ENCODE measurements at places on chromosomes 7 and 10.

DNA sequence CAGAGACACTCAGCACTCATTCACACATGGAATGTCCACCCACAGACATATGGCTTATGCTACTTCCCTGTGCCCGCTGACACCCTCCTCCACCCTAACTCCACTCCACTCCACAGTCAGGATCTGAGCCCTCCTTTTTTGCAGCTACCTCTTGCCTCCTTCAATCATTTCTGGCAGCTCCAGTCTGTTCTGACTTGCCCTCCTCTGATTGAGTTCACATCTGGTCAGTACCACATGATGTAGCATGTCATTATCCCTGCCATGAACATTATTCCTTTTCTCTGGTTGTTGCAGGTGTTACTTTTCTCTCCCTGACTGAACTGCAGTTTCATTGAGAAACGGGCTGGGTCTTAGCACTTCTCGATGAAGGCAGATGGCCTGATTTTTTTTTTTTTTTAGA, 130.1 kb upstream of the EGR2 start:
- no peak for DNase-seq

DNA sequence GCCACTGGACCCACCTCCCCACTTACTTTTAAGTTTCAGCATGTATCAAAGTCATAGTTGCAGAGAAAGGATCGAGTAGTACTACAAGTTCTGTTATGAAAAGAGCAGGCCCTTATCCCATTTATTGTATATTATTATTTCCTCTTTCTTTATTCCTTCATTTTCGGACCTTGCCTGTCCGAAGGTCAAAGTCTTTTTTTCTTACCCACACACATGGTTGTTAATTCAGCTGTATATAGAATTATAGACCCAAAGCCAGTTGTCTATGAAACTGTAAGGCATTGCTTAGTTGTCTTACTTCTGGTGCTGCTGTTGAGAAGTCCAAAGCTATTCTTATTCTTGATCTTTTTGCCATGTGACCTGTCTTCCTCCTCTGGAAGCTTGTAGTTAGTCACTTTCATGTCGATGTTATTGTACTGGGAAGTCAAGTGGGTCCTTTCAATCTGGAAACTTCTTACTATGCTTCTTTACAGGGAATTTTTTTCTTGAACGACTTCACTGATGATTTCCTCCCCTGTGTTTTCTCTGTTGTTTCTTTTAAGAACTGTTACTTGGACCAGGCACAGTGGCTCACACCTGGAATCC, 8.3 kb downstream of the NUDT5 start:
- DNase-seq = no peak

DNA sequence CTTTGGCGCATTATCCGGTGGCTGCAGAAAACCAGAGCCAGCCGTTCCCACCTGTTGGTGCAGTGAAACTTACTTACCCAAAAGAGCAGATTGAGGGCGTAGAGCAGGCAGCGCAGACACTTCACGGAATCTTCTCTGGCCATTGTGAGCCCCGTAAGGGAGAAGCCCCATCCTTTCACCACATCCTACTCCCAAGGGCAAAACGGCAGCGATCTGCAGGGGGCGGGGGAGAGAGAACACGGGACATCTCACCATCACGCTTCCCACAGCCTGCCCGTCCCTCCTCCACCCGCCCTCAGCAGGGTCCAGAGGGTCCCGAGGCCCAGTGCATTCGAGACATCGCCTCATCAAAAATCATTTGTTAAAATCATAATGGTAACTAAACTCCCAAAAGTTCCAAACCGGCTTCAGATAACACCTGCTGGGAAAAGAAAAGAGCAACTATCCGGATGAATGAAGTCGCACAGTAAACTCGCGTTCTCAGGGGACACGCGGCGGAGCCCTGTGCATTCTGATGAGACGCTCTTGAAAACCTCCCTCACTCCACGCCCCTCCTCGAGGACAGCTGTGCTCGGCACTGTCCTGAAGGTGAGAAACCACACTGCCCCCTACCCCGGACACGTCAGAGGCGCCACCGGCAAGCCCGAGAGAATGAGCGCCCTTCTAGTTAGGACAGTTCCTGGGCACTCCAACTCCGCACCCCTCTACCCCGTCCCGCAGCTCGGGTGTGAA, 1.2 kb downstream of the TSPAN12 start:
- no peak for DNase-seq

- DNase-seq = no peak
These were observed 6.9 kb upstream of the BAG3 start for GRCh38 chr10:119644205-119644814.

DNA sequence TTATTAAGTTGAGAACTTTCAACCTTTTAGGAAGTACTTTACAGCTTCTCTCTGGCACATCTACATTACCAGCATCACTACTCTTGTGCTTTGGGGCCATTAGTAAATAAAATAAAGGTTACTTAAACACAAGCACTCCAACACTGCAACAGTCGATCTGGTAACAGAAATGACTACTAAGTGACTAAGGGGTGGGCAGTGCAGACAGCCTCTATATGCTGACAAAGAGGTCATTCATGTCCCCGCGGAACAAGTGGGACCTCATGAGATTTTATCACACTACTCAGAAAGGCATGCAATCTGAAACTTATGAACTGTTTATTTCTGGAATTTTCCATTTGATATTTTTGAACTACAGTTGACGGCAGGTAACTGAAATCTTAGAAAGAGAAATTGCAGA, 111.3 kb upstream of the DNAJB12 start:
- no peak for DNase-seq

GRCh38 chr7:138565451-138566114, 105.5 kb downstream of the TRIM24 start:
- no peak for DNase-seq

DNA sequence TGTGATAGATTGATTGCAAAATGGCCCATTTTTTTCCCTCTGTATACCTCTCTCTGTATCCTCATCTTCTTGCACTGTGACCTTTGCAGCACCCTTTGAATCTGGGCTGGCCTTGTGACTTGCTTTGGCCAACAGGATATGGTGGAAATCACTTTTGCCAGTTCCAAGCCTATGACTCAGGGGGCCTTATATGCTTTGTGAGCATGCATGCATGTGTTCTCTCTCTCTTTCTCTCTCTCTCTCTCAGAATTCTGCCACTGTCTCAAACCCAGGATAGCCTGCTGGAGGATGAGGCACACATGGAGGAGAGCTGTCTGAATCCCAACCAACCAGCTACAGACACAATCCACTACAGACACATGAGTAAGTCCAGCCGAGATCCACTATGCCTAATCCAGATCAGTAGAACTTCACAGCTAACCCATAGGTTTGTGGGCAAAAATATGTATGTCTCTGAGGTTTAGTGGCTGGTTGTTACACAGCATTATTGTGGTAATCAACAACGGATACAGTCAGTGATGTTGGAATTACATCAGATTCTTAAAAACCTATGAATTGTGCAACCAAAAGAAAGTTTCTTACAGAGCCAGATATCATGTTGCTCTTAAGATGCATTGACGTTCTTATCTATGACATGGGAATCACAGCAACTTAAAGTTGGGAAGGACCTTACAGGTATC, 41.8 kb upstream of the ABCB4 start:
- no peak for DNase-seq

GRCh38 chr10:30587522-30588031, 42.0 kb downstream of the LYZL2 start:
- no peak for DNase-seq

- DNase-seq = no peak
These were observed 7.3 kb upstream of the ASB4 start for GRCh38 chr7:95478272-95479037.

- DNase-seq = no peak
These were observed 683.9 kb downstream of the MAGI2 start for GRCh38 chr7:78769481-78770101.

DNA sequence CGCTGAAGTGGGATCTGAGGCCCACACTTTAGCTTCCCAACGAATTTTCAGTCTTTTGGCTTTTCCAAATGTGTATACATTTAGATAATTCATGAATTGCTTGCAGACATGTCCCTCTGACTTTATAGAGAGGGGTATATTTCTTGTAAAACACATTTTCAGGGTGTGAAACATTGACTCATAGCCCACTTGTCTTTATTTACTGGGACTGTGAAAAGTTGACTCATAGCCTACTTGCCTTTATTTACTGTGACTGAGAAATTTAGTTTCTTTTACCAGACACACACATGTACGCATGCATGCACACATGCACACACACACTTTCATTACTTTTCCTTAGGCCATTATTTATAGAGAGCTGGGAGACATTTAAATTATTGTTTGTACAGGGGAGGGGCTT, 79.1 kb downstream of the VTI1A start:
- DNase-seq = no peak

DNA sequence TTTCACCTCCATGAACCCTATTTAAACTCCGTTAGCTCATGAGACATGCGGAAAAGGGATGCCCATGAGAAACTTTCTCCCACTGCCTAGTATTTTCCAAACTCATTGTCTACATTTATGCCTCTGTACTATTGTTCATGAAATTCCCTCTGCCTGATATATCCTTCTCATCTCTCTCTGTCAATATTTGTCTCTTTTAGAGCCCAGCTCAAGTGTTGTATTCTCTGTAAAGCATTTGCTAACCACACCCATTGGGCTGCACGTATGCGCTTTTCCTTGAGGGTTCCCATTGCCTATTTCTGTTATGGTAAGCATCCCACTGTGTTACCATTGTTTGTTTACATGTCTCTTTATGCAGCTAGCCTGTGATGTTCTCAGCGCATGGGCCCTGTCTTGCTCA, 211.4 kb downstream of the MDFIC start:
- no peak for DNase-seq

- no peak for DNase-seq
These were observed 334.3 kb downstream of the ADK start for GRCh38 chr10:74485283-74485682.
